ENCODE measurements at places on chromosomes 2 and 18.

DNA sequence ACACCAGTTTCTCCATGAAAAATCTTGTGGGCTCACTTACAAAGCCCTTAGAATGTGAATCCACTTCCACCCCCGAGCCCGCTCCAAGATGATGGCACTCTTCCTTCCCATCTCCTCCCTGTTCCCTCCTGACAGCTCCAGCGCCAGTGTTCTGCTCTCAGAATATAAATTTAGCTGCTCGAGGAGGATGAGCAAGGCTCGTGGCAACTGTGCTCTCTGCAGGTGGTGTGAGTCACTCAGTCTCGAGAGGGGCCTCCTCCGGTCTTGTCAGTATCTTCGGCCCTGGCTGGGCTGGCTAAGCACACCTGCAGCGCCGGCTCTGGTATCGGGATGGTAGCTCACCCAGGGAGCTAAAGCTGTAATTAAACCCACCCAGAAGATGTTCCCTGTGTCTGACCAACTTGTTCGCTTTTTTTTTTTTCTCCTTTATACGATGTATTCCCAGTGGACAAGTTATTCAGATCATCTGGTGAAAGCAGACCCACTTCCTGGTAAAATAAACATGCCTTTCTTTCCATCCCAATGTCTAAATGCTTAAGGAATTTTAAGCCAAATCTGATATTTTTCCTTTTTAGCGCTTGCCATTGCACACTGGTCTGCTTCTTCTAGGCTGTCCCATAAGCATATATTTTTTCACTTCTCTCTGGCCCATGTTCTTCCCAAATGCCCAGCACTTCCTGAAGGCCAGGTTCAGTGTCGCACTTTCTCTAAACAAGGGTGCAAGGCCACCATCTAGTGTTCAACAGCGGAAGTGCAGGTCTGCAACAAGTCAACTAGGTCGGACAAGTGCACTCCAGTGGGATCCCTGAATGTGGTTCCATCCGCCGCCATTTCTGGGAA, 31.4 kb upstream of the YPEL5 start:
- DNase-seq: peak; percentile 11

DNA sequence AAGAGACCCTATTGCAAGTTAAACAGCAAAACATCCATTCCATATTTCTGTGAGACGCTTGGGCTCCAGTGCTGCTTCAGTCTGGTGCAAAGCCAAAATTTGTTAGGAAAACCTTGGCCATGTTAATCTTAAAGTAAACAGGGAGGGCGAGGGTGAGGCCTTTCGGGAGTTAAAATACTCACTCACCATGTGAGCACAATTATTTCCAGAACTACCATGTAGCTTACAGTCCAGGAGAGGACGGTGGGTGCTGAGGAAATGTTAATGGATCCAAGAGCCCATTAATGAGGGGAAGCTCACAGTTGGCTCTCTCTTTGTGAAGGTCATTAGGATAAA, 286.4 kb downstream of the SLC8A1 start:
- DNase-seq: no peak

GRCh38 chr2:179260224-179260623, 4.4 kb downstream of the SESTD1 start:
- no peak for DNase-seq

DNA sequence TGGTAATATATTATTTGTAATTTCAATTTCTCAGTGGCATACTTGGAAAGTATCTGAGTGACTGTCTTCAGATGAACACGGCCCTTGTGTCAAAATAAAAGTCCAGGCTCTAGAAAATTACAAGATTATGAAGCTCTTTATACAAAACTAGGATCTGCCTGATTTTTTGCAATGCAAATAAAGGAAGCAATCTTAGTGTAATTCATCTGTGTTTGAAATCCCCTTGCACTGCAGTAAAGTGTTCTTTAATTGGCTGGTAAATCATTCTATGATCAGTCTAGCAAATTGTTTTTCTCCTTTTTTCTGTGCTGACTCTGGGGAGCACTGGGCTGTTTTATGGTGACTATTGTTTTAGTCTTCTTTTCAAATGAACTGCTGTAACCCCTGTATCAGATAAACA, 1039.0 kb downstream of the SOCS6 start:
- no peak for DNase-seq

DNA sequence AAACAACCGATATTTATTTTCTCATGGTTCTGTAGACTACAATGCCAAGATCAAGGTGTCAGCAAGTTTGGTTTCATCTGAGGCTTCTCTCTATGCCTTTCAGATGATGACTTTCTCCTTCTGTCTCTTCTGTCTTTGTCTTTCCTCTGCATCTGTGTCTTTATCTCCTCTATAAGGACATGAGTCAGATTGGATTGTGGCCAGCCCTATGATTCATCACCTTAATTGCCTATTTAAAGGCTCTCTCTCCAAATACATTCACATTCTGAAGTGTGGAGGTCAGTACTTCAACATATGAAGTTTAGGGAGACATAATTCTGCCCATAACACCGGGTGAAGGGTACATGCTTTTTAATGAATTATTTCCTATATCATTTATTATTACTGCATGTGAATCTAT, 71.2 kb upstream of the CNTNAP5 start:
- no peak for DNase-seq

DNA sequence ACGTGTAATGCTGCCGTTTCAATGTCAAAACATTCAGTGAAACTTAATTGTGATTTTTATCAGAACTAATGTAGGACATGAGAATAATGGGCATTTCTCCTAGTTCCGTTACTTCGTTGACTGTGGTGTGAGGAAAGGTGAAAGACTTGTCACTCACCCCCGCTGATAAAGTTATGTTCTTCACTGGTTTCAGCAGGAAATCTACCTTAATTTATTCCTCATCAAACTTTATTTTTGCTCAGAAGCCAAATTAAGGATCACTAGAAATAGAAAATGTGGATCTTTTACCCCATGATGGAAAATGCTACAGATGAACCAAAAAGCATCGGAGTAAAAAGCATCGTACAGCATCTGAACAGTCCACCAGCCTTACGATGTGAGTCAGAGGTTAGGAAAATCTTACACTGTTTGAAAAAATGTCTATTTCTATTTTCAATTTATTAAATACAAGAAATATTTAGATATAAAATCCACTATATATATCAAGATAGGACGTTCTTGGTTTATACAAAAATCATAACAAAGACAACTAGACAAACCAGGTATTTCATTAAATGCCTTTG, 1.0 kb upstream of the ROCK1 start:
- no peak for DNase-seq

- DNase-seq: no peak
These were observed 55.7 kb downstream of the LRRFIP1 start for GRCh38 chr2:237682856-237683670.

- no peak for DNase-seq
These were observed 29.3 kb downstream of the COLEC11 start for GRCh38 chr2:3624059-3624794.

DNA sequence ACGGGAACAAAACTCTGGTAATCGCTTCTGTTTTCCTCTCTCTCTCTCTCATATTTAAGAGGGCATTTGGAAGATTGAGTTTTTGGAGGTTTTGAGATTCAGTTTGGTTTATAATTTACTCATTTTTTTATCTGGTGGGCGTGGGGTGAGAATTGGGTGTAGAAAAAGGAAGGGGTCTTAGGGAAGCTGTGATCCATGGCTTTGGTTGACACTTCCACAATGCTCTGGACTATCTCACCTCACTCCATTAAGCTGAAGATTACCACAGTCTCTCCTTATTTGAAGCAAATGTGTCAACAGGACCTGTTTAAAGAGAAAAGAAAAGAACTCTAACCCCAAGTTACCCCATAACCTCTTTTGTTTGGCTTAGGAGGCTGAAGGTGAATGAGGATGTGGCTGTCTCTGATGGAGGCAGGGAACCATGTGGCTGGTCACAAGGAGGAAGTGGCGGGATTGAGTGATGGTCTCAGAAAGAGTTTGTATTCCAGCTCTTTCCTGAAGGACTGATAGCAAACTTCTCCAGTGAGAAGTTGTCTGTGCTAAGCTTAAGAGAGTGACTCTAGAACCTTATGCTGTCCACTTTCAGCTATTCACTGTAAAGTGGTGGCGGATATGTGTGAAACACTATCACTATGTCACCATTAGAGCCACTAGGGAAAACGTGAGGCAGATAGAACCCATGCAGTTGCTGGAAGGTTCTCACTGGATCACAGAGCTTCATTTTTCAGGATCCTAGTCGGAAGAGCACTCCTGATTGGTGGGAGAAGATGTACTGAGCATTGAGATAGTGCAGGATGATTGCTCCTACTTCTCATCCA, 934 bp downstream of the ZNF804A start:
- no peak for DNase-seq

DNA sequence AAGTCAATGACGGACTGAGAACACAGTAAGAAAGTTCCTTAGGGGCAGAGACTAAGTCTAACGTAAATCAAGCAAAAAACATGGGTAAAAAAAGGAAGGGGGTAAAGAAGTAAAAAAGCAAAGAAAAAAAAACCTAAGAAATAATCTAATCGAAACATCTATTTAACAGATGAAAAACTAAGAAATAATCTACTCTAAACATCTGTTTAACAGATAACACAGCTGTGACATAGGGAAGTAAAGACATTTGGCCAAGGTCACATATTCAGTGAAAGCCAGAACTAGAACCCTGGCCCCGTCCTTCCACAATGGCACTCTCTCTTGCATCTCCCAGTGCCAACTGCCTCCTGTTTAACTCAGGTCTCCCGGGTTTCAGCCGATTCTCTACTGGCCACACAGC, 48.1 kb downstream of the PSD4 start:
- no peak for DNase-seq

- no peak for DNase-seq
These were observed 206.8 kb downstream of the DCC start for GRCh38 chr18:52546686-52547346.

DNA sequence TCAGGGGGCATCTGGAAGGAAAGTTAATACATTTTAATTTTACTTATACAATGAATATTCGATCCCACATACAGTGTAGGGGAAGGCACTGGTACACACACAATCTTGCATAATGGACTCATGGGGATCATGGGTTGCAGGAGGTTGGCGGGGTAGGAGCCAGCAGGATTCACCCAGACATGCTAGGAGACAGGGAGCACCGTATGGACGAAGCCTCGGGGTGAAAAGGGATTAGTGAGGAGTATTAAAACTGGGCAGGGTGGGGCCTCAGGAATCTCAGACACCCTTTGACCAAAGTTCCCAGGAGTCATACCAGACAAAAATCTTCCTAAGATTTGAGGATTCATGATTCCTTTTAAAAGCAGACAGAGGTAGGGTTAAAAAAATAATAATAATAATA, 140.8 kb downstream of the BCL11A start:
- no peak for DNase-seq
